Memory B cell (primary cell): ENCODE measurements at places on chromosomes 13 and 19.

DNA sequence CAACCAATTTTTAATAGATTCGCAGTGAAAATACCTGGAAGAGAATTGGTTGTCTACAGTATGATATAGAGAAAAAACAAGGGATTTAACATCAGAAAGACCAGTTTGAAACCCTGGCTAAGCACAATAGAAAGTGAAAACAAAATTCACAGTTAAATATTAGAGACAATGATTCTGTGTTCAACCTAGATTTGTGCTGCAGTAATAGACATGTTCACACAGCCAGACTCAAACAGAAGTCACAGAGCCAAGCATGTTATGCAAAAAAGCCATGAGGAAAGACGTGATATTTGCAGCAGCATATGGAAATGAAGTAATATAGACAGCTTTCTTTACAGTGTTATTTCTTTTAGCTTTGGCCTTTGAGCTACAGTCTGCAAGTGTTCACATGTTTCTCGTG, 48.1 kb downstream of the SCEL start:
- no peak for DNase-seq

DNA sequence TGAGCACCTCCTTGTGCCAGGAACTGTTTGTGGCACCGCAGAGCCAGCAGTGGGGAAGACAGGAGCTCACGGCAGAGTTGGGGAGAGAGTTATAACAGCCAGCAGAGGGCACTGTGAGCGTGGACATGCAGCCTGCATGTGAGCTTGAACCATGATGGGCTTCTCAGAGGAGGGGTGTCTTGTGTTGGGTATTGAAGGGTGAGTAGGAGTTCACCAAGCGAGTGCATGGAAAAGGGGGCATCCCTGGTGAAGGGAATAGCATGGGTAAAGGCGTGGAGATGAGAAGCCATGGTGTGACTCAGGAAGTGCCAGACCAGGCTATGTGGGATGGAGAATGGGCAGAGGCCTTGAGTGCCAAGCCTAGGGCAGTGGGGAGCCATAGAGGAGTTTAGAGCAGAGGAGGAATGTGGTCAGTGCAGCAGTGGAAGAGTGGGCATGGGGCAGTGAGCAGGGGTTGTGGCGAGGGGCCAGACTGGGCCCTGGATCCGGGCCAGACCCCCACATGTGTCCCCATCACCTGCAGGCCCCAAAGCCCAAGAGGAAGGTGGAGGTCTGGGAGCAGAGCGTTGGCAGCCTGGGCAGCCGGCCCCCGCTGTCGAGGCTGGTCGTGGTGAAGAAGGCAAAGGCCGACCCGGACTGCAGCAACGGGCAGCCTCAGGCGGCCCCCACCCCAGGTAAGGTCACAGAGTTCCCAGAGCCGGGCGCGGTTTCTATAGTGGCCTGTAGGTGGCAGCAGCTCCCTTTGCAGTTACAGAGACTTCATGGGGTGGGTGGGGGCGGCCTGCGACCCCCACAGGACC, 11.8 kb upstream of the SHD start:
- DNase-seq, result peak; percentile 41

DNA sequence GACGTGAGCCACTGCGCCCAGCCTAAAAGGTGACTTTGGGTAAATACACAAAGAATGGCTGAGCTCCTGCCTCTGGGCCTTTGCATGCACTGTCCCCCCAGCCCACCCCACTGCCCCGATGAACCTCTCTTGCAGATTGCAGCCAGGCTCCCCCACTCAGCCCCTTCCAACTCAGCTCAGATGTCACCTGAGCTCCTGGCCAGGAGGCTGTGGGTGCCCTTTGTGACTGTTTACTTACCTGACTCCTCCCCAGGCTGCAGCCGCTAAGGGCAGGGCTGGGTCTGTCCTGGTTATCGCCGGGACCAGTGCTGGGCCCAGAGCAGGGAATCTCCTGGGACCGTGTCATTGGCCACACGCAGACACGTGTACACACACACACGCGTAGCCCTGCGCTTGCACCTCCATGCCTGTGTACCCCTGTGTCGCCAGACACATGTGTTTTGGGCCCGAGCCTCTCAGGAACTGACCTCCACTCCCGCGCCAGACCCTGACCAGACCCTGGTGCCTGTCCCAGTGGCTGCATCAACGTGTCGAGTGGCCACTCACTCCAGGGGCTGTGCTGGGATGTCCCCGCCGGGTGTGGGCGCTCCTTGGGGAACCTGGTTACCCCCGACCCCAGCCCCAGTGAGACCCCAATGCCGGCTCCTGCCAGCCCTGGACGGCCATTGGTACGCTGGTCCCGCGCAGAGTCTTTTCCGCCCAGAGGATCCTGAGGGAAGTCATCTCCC, 18.7 kb downstream of the EFNA2 start:
- no peak for DNase-seq

- no peak for DNase-seq
These were observed 757 bp downstream of the WASF3 start for GRCh38 chr13:26558074-26558805.

- no peak for DNase-seq
These were observed 5.6 kb downstream of the CILP2 start for GRCh38 chr19:19543640-19544039.
